ENCODE measurements at places on chromosomes 4 and X.
A peak's percentile ranks its signal among the peaks of the same experiment; 100 is the strongest.

GRCh38 chr4:48484494-48485168 is 1.5 kb downstream of the SLC10A4 start:
- no peak for DNase-seq

DNA sequence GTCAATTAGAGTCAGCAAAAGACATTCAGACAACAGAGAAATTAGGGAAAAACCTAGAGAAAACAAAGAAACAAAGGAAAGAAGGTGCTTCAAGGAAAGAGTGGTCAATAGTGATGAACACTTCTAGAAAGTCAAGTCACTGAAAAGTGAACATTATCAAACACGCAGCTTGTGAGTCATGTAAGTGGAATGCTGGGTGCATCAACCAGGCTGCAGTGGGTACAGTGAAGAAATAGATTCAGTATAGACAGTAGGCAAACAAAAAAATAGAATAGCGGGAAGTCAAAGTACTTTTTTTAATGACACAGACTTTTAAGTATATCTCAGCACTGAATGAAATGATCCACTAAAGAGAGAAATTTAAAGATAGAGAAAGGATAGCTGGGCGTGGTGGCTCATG is 245.8 kb downstream of the ARHGAP24 start:
- no peak for DNase-seq

DNA sequence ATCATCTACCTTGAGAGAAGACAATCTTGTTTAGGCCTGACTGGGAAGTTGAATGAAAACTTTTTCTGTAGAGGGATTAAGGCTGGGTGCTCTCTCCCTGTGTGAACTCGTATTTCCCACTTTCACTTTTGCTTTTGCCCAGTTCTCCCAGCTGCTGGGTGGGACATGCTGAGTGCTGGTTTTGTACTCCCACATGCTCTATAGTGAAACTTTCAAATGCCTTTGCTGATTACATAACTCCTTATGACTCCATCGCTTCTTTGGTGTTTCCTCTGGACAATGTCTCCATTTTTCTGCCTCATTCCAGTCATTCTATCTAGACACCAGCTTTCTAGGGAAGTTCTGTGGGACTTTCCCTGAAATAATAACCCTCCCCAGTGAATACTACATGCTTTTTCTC is 100.5 kb downstream of the CLNK start:
- DNase-seq = peak; percentile 73

DNA sequence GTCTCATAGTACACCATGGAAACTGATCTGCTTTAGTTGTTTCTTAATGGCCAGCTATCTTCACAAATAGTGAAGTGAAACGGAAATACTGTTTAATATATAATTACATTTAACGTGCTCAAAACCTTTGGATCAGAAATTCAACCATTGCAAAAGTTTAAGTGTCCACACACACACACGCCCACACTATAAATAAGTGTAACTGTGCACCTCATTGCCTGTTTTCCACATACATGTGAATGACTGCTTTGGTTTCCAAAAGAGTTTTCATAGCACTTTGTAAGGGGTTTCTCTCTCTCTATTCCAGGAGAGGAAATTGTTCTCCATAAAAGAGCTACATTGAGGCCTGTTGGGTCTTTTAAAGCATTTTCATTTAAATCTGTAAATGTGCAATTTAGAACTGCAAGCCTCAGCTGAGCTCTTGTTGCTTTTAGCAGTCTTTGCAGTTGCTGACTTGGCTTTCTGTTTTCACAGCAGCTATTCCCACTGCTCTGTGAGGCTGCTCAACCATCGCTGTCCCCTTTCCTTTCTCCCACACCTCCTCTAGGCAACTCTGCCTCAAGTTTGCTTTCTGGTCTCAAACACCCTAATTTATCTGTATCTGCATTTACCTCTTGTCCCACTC is 94.5 kb downstream of the RAPGEF2 start:
- no peak for DNase-seq

GRCh38 chr4:7073526-7074390 is 5.9 kb upstream of the GRPEL1 start:
- DNase-seq = no peak

- DNase-seq = no peak
Observed at GRCh38 chrX:136662104-136662503, 14.1 kb downstream of the CD40LG start.

DNA sequence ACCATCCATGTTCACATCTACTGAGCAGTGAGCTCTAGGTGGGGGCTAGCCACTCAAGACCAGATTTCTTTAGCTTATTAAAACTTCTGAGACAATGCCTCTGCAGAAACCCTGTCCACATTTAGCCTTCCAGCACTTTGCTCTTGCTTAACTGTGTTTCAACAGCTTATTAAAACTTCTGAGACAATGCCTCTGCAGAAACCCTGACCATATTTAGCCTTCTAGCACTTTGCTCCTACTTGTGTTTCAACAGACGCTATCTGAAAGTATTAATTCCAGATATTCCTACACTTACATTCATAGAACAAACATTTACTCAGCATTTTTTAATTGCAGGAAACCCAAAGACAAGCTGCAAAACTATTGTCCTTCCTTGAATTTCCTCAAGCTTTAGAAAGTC is 91.9 kb downstream of the SEL1L3 start:
- no peak for DNase-seq

GRCh38 chrX:110852180-110852579 is 56.6 kb upstream of the CHRDL1 start:
- DNase-seq = no peak

DNA sequence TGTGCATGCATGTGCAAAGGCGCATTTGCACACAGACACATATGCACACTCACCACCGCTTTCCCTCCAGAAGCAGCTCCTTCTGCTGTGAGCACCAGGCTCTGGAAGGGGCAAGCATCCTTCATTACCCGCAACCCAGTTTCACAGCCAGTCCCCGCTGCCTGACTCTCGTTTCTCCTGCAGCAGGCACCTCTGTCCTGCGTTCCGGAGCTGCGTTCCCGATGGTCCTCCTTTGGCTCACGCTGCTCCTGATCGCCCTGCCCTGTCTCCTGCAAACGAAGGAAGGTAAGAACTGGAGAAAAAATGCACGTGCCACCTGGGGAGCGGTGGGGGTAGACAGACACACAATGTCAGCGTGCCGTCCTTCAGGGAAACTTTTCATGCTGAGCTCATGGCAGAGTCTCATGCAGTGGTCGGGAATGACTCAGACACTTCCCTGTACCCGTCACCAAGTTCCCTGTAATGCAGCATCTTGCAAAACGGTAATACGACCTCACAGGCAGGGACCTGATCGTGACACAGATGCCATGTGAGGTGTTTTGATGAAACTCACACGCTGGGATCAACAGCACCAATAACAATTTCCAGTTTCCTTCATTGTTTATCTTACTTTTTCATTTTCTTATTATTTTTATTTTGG is 5.1 kb downstream of the IL3RA start:
- DNase-seq = no peak

GRCh38 chr4:162847945-162848549 is 318.6 kb downstream of the NAF1 start:
- DNase-seq = no peak

- no peak for DNase-seq
Observed at GRCh38 chr4:184312126-184312525, 94.5 kb upstream of the ENPP6 start.

GRCh38 chrX:8721536-8721935 is 10.4 kb downstream of the ANOS1 start:
- DNase-seq = peak; percentile 2

GRCh38 chr4:154467886-154468285 is 23.7 kb downstream of the DCHS2 start:
- no peak for DNase-seq

- no peak for DNase-seq
Observed at GRCh38 chr4:1232661-1233621, 16.0 kb downstream of the CTBP1 start.

GRCh38 chrX:95076449-95076848 is 1402.4 kb downstream of the FAM133A start:
- DNase-seq = no peak

- no peak for DNase-seq
Observed at GRCh38 chr4:117063961-117064696, 21.2 kb downstream of the TRAM1L1 start.

- no peak for DNase-seq
Observed at GRCh38 chrX:39956803-39957394, 140.9 kb downstream of the BCOR start.

- no peak for DNase-seq
Observed at GRCh38 chrX:131057706-131058105, 440 bp upstream of the ARHGAP36 start.

DNA sequence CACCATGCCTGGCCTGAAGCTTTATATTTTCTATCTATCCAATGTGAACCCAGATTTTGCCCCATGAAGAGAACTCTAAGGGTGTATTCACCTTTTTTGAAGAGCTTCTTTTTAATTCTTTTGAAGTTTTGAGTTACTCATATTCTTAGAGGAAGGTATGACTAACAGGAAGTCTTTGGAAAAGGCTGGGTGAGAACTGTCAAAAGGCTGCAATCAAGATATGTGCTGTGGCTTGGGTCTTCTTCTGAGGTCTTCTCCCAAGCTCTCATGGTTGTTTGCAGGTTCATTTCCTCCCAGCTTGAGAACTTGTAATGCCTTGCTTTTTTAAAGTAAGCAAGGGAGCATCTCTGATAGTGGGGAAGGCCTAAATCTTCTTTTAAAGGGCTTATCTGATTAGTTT is 3.1 kb upstream of the C4orf17 start:
- DNase-seq = no peak

DNA sequence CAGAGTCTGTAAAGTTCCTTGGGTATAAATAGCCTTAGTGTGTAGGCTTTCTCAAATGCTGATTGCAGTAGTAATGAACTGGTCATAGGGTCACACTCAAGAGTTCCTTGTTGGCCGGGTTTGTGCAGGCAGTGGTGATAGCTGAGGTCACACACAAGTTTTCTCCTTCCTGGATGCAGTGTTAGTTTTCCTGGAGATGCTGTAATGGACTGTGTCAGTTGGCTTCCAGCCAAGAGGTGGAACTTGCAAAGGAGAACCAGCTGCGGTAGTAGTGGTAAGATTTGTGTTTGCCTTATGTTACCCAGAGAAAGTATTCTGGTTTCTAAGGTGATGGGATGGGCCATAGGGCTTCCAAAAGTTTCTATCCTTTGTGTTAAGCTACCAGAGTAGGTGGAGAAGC is 409.8 kb upstream of the FRG1 start:
- no peak for DNase-seq

DNA sequence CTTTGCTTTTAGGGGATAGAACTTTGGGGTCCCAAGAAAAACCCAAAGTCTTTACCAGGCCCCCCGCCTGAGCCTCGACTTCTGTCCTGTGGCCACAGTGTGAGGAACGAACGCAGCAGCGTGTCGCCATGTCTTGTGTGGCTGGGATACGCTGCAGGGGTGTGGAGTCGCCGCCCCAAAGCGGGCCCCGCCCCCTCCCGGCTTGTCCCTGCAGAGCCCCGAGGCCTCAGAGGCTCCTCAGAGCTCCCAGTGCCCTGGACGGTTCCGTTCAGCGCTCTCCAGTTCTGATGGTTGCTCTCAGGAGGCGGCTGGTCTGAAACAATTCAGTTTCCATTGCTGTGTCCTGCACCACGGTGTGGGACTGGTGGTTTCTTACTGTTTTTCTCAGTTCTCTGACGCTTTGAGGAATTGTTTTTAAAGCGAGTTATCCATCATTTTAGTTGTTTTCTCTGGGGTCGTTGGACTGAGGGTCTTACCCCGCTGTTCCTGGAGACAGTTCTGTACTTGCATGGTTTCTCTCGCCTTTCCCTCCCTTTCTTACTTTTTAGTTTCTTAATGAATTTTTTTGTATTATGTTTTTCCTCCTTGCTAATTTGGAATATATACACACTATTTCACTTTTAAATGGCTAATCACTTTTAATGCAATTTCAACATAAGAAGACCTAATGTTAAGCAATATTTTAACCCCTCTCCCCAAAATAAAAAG is 1.6 kb upstream of the IDUA start:
- DNase-seq = no peak

GRCh38 chrX:46574774-46575381 is 1.3 kb downstream of the CHST7 start:
- no peak for DNase-seq

DNA sequence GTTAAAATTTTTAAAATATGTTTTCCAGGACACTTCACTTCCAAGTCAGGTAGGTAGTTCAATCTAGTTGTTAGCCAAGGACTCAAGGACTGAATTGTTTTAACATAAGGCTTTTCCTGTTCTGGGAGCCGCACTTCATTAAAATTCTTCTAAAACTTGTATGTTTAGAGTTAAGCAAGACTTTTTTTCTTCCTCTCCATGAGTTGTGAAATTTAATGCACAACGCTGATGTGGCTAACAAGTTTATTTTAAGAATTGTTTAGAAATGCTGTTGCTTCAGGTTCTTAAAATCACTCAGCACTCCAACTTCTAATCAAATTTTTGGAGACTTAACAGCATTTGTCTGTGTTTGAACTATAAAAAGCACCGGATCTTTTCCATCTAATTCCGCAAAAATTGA is 49.7 kb downstream of the XIAP start:
- DNase-seq = no peak

DNA sequence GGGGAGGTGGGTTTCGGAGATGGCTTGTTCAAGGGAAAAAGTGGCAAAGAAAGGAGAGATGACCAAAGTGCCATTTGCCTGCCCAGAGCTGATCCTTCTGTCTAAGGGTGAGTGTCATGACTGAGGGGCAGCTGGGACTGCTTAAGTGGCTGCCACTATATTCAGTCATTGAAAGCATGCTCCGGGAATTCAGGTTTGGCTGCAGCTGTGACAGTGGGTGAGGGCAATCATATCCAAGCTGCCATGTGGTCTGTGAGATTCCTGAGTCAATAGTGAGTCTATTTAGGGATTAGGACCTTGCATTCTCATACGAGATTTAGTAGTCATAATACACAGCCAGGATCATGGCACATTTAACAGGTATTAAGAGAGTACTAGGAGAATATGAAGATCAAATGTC is 138.8 kb upstream of the BANK1 start:
- DNase-seq = no peak

- no peak for DNase-seq
Observed at GRCh38 chr4:25128671-25129070, 31.6 kb downstream of the SEPSECS start.

- DNase-seq = no peak
Observed at GRCh38 chrX:39704590-39704989, 393.2 kb downstream of the BCOR start.

DNA sequence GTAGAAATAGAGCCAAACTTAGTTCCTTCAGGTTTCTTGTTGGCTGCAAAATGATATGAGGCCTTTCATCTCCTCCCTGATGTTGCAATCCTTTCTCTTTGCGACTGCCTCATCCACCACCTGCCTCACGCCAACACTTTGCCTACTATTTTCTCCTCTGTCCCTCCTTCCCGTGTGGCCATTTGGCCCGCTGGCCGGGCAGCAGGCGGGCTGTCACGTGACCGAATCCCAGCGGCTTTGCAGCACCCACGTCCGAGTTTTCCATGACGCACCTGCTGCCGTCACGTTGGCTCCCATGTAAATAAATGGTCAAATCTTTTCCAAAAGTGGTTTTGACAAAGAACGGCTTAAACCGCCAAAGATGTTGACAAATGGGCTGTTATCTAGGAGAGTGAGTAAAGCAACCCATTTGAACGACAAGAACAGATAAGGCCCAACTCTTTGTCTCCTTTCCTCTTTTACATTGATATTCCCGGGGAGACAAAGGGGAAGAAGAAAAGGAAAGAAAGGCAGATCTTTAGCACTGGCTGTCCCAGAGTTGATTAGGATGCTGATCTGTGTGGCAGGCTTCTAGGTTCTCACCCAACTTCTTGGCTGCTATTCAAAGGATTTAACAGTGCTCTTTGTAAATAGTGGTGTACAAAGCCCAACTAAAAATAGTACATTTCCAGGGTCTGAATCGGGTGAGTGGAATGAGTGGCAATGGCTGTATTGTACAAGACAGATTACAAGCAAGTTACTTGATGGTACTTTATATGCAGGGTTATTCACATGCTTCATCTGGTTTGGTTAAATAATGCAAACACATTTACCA is 174.2 kb upstream of the JADE1 start:
- DNase-seq = peak; percentile 77
